HT-29 (cell line): ENCODE measurements at places on chromosomes 16 and 17. TPM values are rescaled to one million over a fixed set of nuclear protein-coding genes. Genes with fewer than 3 reads are reported as not detected.

Gene MYO15A
- 0.05 TPM in 1 of 2 replicates, not detected in the other for total RNA-seq

Gene IRX5
- total RNA-seq = 8.1 and 9.0 TPM in 2 replicates

Gene CRISPLD2
- 0.74 and 0.78 TPM in 2 replicates for total RNA-seq

Gene CCL7
- not detected in 2 replicates for total RNA-seq

Gene CSH1
- not detected in 2 replicates for total RNA-seq

DNA sequence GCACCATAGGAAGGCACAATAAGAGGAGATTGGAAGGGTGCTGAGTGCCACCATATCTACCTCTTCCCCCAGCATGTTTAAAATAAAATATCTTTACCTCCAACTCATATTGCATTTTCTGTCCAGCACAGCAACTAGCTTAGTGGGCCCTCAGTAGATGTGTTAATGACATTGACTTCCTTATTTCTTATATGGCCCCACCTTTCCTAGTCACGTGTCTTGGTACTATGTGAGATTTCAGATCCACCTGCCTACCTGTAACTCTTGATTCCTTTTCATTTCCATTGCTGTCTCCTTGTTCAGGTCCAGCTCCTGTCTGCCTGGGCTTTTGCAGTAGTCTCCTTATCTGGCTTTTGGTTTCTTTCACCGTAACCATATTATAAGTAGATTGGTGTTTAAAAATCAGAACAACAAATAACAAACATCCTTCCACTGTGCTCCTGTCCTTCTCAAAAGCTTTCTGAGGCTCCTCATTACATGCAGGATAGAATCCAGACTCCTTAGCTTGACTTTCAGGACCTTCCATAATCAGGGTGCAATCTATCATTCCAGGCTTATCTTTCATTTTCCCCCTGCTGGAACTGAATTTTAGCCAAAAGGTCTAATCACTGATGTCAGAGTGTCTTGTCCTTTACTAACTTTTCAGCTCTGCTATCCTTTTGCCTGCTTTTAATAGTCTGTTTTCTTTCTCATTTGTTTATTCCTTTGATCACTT lies 71.3 kb downstream of the FTO start:
- no peak for DNase-seq

DNA sequence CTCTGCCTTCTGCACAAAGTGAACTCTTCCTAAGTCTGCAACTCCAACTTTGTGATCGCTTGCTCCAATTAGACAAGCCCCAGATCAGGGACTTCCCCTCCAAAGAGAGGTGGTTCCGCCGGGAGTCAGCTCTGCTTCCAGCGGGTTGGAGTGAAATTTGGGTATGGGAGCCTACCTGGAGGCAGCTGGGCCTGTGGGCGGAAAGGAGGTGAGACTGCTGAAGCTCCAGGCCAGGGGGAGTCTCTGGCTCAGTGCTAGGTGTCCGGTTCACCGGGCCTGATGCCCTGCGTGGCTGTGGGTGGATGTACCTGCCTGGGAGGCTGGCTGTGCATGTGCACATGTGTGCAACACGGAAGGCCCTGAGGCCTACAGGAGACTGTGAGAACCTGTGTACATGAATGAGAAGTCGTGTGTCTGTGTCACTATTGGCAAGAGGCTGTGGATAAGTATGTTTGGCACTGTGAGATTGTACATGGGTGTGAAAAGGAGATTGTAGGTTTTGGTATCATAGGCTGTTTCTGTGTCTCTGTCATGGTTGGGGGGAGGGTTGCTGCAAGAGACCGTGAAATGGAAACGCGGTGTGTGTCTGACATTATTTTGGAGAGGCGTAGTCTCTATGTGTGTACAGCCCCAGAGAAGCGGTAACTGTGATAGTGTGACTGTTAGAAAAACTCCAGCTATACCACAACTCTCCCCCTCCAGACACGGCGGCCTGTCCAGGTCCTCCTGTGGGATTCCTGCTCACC lies 4.2 kb downstream of the LHX1 start:
- no peak for DNase-seq

GRCh38 chr17:65553646-65554552 lies 7.5 kb downstream of the AXIN2 start:
- no peak for DNase-seq

- DNase-seq = no peak
These were observed 5.9 kb downstream of the RANBP10 start for GRCh38 chr16:67800338-67800926.

GRCh38 chr16:51592001-51592501 lies 441.0 kb upstream of the SALL1 start:
- no peak for DNase-seq

DNA sequence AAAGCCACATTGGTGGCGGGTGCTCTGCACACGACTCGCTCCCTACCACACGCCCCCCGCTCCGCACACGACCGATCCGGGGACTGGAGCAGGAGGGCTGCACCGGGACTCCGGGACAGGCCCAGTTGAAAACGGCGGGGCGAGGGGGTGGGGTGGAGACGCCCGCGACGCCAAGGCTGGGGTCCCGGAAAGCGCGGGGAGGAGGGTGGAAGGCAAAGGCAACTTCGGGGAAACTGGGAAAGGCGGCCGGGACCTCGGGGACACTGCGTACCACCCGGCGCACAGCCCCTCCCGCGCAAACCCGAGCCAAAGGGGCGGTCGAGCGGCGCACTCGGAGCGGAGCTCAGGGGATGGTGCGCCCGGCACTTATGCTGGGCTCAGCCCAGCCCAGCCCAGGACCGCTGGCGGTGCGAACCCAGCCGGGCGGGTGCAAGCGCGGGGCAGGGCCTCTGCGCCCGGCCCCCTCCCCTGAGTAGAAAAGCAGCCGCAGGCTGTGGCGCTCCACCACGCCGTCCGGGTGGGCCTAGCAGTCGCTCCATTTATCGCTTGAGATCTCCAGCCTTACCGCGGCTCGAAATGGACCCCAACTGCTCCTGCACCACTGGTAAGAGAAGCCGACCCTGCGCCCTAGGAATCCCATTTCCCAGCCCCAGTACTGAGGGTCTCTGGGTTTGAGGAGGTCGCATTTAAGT lies at the start of gene MT1M:
Gene MT1M, plus strand, starts transcription at position 504 of the 692 bp plus-strand sequence. Its CDS starts 73 bp downstream, at position 577.
- no peak for DNase-seq

GRCh38 chr17:7824021-7824924 lies 9.7 kb upstream of the KDM6B start:
- no peak for DNase-seq

GRCh38 chr17:42617956-42618431 lies 8.5 kb downstream of the TUBG1 start:
- DNase-seq = no peak

DNA sequence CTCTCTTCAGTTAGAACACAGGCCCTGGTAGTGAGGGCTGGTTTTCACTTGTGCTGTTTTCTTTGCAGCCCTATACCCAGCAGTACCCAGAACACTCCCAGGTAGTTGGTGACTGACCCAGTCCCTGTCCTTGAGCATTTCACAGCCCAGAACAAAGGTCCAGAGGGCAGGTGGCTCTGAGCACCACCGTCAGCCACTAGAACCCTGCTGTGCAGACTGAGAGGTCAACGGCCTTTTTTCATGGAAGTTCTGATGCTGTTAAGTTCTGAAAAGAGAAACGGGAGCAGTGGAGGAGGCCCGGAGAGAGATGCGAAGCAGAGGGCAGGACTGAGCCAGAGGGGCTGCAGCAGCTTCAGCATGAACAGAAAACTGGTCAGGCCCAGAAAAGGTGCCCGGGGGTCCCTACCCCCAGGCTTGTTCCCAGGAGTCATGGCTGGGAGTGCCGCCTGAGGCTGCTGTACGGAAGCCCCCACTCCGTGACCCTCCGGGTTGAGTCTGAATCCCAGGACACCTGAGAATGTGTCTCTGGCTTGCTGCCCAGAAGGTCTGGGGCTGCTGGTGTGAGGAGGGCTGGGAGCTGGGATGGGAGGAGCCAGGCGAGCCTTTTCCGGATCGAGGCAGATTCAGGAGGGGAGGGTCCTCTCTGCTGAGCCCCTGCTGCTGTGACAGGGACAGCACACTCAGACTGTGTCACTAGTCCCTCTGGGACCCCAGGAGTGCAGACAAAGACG lies 8.7 kb downstream of the ZNF276 start:
- DNase-seq = no peak

DNA sequence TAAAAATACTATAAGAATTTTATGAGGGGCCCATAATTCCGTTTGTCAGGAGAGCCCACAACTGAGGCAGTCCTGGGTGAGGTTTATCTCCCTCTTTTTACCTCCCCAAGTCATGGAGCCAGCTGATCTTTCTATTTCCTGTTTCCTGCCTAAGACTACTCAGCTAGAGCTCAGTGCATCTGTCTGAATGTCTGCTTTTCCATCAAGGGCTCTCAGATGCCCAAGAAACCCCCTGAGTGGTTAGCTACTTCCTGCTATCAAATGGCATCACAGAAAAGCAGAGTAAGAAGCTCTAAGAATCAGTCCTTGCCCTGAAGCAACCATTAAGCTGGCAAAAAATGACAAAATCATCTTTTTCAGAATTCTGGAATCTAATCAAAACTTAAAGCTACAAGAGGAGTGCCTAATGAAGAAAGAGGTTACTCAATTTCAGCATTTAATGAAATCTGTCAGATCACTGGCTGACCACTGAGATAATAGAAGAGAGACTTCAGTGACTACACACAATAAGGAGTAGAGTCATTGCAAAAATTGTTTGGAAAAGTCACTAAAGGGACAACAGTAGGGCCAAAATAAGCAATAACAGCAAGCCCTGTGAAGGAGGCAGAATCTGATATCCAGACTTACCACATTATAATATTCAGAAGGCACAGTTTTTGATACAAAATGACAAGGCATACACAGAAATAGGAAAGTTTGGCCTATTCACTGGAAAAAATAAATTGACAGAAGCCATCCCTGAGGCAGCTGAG lies 150.1 kb downstream of the CYB561 start:
- no peak for DNase-seq

DNA sequence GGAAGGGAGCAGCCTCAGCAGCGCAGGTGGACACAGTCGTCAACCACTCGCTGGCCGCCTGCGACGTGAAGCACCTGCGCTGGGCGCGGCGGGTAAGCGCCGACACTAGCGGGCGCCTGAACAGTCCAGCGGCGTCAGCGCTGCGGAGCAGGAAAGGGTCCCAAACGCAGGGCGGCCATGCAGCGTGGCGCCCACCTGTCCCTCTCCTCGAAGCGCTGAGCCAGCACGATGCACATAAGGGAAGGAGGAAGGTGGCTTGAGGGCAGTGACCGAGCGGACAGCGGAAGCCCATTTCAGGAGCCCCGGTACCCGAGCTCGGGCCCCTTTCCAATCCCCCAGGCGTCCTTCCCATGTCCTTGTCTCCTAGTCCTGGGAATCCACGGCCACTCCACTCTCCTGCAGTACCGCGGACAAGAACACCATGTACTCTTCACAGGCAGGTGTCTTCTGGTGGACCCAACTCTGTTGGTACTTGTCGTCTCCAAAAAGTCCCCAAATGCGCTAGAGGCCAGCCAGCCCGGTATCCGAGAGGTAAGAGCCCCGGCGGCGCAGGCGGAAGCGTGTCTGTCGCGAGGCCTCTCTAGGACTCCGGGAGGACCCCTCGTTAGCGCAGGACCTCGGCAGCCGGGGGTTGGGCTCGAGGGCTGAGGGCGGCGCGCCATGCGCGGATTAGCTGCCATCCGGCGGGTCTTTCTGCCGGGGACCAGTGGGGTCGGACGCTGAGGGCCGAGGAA lies 14.4 kb downstream of the ZNF232 start:
- DNase-seq = no peak

GRCh38 chr16:50373780-50374179 lies 5.0 kb upstream of the BRD7 start:
- DNase-seq = no peak

DNA sequence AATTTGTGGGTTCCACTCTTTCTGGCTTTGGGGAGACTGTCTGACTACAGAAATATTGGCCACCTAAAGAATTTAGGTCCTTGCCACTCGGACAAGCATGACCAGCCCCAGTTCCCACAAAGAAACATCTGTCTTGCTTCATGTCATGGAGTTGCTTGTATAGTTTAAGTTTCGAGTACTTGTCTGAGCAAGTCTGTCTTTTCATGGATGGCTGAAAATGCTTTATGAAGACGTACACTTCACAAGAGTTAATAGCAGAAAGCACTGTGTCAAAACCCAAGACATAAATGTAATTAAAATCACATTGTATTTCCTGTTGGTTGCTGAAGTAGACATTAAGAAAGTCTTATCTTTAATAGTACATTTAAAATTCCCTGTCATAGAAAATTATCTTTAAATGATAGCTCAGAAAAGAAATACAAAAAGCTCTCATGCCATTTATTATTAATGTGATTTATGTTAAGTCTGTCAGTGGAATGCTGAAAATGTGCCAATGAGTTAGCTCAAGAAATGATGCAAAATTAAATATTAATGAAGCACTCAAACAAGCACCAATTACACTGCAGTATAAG lies 29.8 kb upstream of the XYLT2 start:
- no peak for DNase-seq

DNA sequence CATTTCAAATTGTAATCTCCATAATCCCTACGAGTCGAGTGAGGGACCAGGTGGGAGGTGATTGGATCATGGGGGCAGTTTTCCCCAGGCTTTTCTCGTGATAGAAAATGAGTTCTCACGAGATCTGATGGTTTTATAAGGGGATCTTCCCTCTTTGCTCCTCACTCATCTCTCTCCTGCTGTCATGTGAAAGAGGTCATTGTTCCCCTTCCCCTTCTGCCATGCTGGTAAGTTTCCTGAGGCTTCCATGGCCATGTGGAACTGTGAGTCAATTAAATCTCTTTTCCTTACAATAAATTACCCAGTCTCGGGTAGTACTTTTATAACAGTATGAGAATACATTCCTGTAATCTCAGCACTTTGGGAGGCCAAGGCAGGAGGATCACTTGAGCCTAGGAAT lies 76.7 kb upstream of the MARCHF10 start:
- no peak for DNase-seq

DNA sequence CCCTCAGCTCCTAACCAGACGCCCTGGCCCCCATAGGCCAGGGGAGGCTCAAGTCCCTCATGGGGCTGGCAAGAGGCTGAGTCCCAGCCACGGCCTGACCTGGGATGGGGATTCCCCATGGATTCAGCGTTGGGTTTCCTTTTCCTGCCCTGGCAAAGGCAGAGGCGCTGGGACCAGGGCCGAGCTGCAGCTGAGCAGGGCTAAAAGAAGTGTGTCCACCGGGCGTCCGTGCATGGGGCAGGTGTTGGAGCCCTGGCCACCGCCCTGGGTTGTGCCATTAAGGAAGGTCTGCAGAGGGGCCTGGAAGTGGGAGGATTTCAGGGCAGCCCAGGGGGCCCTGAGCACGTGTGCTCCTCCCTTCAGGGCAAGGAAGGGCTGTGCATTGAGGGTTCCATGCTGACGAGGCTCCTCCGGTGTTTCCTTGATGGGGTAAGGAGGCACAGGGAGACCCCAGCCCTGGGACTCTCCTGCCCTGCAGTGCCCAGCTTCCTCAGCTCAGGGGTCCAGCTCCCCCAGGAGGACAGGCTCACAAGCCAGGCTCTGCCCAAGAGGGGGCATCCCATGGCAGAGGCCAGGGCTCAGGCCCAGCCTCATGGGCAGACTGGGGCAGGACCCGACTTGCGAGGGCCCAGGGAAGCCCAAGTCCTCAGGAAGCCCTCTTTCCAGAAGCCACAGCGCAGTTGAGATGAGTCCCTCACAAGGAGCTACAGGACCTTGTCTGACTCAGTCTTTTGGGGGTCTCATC lies 10.1 kb downstream of the TBC1D26 start:
- no peak for DNase-seq
